ENCODE measurements at places on chromosomes 12 and 14.

- DNase-seq: no peak
These were observed 453.7 kb downstream of the ATP23 start for GRCh38 chr12:58395056-58395455.

- no peak for DNase-seq
These were observed 111.1 kb downstream of the STAB2 start for GRCh38 chr12:103697971-103698751.

DNA sequence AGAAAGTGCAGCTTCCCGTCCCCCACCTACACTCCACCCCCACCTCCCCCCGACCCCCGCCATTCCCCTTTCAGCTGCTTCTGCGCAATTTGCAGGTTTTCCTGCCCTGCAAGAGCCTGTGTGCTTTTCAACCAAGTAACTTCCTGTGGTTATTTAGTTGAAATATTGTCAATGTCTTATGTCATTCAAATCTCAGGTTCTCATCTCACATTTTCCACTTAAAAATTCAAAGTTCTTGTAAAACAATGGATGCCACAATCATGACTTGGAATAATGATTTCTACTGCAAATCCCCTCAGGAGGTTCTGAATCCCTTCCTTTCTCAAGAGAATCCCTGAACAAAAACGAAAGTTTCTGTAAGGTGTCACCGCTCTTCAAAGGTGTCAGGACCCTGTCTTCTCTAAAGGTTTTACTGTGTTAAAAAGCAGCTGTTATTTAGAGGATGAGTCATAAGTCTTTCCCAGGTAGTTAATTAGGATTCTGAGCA is 31.6 kb downstream of the WBP11 start:
- no peak for DNase-seq

GRCh38 chr14:77133720-77134338 is 7.8 kb downstream of the ZDHHC22 start:
- DNase-seq: no peak

GRCh38 chr12:6031001-6031400 is 85.9 kb upstream of the ANO2 start:
- DNase-seq: no peak

DNA sequence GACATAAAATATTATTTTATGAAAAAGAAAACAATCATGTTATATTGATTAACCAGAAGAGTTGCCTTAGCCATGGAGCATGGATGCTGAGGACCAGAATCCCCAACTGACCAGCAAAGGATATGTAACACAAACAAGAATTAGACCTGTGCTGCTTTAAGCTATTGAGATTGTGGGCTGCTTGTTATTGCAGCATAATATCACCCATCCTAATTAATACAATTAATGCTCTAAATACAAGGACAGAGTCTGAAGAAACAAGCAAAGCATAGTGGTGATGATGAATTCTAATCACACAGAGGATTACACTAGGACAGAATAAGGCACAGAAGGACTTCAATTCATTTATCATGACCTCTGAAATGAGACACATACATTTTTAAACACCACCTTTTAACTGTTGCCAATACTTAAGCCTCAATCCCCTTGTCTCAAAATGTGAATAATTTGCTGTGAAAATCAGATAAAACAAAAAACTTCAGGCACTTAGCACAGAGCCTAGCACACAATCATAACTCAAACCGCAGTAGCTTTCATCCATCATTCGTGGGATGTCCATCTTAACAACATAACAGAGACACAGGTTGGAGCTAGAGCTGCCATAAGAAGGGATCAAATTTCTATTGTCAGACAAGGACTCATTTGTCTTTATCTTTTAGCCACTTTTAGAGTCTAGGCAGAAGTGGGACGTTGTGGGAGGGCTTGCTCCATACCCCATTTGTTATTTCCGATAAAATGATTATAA is 449.6 kb upstream of the DCN start:
- no peak for DNase-seq
